ENCODE measurements at places on chromosomes 12 and 14. TPM values are rescaled to one million over a fixed set of nuclear protein-coding genes. Genes with fewer than 3 reads are reported as not detected.

The ITGA7 gene
- total RNA-seq: 245 TPM

The ARG2 gene
- total RNA-seq: 15.1 TPM

The GOLGA3 gene
- total RNA-seq: 108 TPM

DNA sequence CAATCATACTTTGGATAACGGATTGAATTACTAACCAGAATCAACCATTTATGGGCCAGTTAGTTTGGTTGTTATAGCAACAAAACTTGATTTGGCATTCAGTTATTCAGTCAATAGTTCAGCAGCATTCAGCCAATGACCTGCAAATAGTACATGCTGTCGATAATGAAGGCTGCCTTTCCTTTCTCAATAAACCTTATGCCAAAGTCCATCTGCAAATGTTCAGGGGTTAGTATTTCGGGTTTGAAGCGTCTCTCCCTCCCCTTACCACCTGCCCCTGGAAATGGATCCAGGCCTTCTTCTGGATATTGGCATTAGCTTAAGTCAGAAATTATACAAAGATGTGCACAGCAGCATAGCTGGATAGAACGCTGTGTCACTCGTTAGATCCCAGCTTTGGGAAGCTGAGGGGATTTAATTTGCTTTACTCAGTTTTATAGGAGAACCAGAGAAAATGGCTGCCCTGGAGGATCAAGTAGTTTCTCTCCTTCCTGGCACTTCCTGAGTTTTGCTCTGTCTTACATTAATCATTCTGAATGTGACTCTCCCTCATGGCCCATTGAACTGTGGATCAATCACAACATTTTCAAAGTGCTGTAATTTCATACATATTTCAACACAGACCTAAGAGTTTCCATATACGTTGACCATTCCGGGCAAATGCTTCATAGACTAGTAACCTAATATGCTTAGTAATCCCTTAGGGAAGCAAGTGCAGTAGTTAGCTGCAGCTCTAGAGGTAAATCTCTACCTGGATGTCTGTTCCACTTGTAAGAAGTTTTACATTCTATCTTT lies 46.7 kb upstream of the PTPRR start:
- DNase-seq: no peak

DNA sequence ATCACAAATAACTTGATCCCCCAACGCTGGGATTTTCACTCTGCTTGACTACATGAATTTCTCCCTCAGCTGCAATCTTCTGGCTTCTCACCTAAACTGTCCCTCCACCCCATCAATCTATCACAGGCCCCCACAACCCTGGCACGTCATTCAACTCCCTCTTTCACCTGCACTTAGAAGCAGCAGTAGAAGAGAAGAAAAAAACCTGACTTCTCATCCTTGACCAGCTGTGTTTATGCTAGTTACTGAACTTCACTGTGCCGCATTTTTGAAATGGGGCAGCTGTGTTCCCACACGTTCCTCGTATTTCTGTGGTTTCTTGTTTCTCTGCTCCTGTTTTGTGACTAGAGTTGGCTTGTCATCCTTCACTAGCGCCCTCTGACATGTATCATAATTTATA lies 35.0 kb downstream of the ITPR2 start:
- no peak for DNase-seq

- DNase-seq: no peak
These were observed 87.0 kb downstream of the PTPRB start for GRCh38 chr12:70550180-70550577.

DNA sequence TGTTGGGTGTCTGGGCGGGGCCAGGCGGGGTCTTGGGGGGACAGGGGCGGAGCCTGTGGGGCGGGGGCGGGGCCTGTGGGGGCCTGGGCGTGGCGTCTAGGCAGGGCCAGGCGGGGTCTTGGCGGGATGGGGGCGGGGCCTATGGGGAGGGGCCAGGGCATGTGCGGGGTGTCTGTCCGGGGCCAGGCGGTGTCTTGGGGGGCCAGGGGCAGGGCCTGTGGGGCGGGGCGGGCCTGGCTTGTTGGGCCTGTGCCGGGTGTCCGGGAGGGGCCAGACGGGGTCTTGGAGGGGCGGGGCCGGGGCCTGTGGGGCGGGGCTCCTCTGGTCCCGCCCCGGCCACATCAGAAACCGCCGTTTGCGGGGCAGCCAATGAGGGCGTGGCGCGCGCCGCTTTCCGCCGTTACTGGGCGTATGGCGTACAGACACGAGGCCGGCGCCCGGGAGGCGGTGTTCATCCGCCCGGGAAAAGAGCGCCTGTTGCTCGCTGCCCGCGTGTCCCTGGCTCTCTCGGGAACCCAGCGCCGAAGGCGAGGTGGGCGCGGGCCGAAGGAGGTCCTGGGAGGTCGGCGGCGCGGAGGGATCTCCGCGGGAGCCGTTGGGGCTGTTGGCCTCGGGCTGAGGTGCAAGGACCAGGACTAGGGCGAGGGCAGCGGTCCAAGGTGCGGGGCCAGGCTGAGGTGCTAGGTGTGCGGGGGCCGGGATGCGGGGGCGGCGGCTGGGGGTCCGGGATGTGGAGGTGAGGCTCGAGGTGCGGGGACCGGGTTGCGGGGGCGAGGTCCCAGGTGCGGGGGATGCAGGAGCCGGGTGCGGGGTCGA lies at the start of gene PIWIL1:
PIWIL1 (plus strand) TSS at position 400 of the 816 bp plus-strand sequence. CDS start 4,705 bp downstream, outside the sequence.
- DNase-seq: no peak

GRCh38 chr12:54173066-54173726 lies 15.6 kb downstream of the SMUG1 start:
- no peak for DNase-seq

- no peak for DNase-seq
These were observed 149.1 kb downstream of the NTF3 start for GRCh38 chr12:5581019-5581418.

The METTL17 gene
- total RNA-seq: 57.4 TPM

DNA sequence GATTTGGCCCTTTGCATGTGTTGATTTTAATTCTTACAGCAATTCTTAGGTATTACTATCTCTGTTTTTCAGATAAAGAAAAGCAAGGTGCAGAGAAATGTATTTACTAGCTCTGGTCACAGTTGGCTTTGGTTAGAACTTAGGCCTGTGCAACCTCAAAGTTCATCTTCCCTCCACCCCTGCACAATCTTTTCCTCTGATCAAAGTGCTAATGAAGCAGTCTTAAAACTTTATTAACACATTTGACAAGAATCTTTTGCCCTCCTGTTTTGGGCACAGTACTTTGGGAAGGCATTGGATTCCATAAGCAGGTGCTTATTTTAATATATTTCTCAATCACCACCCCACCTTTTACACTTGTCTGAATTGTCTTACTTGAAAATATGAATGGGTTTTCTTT lies 2.7 kb downstream of the IRAK4 start:
- DNase-seq: no peak

DNA sequence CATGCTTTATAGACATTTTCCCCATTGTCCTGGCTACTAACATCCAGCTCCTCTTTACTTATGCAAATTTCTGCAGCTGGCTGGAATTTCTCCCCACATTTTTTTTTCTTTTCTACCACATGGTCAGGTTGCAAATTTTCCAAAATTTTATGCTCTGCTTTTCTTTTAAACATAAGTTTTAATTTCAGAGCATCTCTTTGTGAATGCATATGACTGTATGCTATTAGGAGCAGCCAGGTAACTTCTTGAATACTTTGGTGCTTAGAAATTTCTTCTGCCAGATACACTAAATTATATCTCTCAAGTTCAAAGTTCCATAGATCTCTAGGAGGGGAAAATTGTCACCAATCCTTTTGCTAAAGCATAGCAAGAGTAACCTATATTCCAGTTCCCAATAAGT lies 365.9 kb downstream of the LRFN5 start:
- no peak for DNase-seq

The MSRB3 gene
- 325 TPM for total RNA-seq

- no peak for DNase-seq
These were observed 40.6 kb downstream of the SLC15A4 start for GRCh38 chr12:128783129-128783574.

- DNase-seq: no peak
These were observed 68.2 kb downstream of the USP15 start for GRCh38 chr12:62328296-62328921.

The GPD1 gene
- total RNA-seq: 2.5 TPM

The HHIPL1 gene
- total RNA-seq: 4.2 TPM

DNA sequence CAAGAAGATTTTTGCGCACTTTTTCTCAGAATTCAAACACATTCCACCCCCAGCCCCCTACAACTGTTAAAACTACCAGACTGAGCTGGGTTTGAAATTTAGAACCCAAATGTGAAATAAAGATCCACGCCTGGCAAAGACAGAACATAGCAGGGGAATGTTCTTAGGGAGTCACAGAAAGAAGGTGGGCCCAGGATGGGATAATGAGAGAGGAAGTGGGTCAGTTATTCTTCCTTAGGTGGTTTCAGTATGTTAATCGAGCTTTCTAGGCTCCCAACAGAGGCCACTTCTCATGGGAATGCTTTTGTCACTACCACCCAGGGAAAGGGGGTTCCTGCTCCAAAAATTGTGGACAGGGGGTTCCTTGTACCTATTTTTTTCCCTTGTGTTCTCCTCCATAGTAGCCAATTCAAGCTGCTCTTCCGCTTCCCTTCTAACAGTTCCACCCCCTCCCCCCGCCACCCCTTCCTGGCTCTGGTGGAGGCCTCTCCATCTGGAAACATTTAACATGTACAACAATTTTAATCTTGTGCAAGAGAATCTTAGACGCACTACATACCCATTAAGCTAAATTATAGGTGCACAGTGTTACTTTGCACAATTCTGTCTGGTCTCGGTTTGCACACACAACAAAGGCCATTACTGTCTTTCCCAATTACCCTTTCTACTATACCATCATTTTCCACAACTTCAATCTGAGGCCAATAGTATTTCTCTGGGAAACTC lies 218.1 kb downstream of the MON2 start:
- DNase-seq: peak; percentile 95

- DNase-seq: no peak
These were observed 32.5 kb upstream of the NUAK1 start for GRCh38 chr12:106171117-106171750.

GRCh38 chr12:3791256-3791874 lies 38.5 kb upstream of the CRACR2A start:
- DNase-seq: no peak

DNA sequence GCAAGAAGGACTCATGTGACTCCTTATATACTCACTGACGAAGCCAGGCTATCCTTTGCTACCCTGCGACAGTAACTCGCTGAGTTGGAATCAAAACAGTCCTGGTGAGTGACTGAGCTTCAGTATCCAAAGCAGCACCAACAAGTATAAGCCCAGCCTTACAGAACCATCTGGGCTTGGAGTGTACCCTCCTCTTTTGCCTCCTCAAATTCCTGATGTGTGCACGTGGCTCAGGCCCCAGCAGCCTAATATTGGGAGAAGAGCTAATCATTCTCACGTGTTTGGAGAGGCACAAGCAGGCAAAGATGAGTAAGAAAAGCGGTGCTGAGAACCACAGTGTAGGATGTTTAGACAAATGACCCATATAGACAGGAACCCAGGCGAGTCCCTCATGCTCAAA lies 34.4 kb downstream of the PPTC7 start:
- no peak for DNase-seq

GRCh38 chr14:103765526-103765925 lies 49.9 kb downstream of the ZFYVE21 start:
- no peak for DNase-seq

DNA sequence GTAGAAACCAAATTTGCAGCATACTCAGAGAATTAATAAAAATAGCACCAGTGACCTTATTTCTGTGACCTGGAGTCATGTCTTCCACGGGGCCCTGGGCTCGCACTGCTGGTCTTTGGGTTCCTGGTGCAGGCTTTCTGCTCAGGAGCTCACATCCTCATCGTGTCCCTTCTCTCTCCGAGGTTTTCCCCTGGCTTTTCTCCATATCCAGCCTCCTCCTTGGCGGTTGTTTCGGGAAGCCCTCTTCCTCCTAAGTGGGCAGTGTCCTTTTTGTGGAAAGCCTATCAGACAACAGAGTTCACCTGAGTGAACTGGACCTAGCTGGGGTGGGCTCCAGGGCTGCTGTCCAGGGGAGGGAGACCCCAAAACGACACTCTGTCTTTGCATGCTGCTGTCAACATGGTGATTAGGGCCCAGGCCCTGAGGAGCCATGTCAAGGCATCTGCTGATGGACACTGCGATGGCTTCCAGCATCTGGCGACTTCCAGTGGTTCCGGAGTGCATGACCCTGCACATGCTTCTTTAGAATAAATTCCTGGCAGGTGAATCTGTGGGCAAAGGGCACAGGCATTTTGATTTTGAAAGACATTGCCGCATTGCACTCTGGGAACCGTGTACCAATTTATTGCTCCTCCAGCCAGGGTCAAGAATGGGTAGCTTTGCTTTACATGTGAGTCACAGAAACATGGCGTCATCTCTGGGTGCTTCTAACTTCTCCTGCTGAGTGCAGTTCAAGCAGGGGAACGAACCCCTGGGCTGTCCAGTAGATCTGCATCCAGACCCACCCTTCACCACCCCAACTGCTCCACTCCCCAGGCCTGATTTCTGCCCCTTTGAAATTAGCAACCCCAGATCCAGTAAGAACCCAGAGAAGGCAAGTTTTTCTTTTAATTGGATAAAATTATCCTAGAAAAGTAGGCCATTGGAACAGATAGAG lies 136.8 kb downstream of the ADGRD1 start:
- DNase-seq: no peak

DNA sequence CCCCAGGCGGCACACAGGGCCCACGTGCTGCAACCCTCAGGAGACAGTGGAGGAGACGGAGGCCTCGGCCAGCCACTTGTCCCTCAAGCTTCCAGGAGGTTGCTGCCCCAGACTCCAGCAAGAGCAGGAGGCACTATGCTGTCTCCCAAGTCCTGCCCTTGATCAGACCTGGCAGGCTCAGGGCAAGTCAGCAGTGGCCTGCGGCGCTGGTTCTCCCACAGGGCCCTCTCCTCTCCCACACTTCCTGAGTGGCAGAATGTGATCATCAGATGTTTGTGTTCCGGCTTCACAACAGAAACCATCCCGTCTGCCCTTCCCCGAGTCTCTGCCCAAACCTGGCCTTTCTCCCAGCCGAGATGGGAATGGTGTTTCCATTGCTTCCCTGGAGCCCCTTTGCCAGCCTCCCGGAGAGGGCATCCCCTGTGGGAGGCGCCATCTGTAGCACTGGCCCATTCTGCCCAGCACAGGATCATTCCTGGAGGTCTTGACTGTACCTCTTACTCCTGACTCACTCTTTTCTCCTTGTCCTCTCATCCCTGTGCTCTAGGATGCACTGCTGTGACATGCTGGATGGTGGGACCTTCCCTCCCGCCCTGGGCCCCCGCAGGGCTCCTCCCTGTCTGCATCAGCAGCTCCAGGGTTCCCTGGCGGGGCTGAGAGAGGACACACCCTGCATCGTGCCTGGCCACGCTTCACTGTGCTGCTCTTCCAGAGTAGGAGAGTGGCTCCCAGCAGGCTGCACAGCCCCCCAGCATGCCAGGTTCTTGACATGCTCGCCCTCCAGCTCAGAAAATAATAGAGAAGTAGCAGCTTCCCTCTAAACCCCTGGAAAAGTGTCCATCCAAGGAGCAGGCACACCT lies 114.7 kb upstream of the FKBP4 start:
- DNase-seq: no peak

DNA sequence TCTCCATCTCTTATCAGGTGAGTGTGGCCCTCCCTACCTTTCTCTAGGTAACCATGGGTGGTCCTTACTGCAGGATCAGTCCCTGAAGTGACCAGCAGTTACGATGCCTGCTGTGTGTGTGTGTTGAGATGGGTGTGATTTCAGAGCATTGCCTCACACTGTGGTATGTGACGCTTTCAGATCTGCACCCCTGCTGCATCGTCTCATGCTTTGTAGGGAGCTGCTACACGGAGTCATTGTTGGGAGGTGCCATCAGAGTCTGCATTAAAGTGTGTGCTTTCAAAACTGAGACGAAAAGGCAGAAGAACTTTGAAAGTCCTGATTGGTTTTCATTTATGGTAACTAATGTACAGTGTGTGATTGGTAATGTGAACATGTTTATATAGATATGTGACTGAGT lies 150.5 kb downstream of the PELI2 start:
- no peak for DNase-seq

Data from esophagus muscularis mucosa (tissue), 4 donors.